ENCODE measurements at places on chromosomes 16 and 17.

DNA sequence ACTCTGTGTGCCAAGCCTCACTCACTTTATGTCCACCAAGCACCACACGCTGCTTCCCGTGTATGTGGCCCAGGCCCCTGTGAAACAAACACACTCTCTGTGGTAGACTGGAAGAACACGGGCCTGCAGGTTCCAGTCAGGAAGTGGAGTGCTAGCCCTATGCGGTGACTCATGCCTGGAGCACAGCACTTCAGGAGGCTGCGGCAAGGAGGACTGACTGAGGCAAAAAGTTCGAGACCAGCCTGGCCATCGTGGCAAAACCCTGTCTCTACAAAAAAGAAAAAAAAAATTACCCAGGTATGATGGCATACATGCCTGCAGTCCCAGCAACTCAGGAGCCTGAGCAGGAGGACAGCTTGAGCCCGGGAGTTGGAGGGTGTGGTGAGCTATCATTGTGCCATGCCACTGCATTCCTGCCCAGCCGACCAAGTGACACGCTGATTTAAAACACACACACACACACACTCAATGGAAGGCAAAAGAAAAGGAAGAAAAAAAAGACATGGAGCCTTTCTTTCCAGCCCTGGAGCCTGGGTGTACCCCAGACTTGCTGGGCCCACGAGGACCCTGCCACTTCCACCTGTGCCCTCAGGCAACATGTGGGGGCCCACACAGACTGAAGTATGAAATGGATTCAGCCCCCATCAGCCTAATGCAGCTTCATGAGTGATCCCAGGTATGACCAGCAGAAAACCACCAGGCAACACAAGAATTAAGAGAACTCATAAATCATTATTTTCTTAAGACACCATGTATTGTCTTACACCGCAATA is 126.6 kb downstream of the ANKRD11 start:
- no peak for DNase-seq

DNA sequence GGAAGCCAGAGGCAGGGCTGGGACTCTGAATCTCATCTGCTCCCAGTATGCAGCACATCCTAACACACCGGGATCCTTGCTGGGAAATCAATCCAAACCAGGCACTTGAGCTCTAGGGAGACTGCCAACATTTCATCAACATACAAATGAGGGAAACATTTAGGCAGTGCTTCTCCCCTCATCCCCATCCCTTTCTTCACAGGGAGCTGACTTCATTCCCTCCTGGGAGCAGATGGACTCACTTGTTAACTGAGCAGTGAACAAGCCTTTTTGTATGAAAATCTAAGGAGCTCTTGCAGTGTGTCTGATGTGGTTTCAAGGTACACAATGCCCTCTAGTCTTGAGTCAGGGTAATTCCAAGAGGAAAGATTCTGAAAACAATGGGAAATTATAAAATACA is 96.3 kb downstream of the TMEM114 start:
- DNase-seq = no peak

DNA sequence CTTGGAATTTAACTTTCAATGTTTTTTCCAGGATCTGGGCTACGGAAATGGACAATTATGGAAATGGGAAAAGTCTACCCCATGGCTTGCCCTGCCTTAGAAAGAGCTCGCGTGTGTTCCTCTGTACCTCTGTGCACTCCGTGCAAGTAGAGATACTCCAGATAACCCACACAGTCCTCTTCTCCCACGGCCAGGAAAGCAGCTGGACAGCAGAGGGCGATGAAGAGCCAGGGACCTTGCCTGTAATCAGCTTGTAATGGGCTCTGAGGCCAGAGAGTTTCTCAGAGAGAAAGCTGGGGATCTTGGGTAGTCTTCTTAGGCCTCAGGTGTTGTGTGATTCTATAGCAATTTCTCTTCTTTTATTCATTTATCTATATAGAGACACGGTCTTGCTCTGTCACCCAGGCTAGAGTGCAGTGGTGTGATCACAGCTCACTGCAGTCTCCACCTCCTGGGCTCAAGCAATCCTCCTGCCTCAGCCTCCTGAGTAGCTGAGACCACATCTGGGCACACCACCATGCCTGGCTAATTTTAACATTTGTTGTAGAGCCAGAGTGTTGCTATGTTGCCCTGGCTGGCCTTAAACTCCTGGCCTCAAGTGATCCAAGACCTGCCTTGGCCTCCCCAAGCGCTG is 2.4 kb upstream of the SOCS7 start:
- peak; percentile 55 for DNase-seq

DNA sequence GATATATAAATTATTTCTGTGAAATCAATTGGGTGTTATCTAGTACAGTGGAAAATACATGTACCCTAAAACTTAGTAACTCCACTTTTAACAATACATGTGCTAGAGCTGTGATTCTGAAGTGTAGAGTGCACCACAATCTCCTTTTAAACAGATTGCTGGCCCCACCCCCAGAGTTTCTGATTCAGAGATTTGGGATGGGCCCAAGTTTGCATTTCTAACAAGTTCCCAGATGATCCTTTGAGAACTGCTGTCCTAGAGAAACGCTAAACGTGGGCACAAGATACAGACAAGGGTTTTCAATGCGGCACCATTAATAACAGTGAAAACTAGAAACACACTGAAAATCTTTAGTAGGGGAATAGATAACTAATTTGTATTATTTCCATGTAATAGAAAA is 49.2 kb downstream of the NXPH3 start:
- no peak for DNase-seq

DNA sequence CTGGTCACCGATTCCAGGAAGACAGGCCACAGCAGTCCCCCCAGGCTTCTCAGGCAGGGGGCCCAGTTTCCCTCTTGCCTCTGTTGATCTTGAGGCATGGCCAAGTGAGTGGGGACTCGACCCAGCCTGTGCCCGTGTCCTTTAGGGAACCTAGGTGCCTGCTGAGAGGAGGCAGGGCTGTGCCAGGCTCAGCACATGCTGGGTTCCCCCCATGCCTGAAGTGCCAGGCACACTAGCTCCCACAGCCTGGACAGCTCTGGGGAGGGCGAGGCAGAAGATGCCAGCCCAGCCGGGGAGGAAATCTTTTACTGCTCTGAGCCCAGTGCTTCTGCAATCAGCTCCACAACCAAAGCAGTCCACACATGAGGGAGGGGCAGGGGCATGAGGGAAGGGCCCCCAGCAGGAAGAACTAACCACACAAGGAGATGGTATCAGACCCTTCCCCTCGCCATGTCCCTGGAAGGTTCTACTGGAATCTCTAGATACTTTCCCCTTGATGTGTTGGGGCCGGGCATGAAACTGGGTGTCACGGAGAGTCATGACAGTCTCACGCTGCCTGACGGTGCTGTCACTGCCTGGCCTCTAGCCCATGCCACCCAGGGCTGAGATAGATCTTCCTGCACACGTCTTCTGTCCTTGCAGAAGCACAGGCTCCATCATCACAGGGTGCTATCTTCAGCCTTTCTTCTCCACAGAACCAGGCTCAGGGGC is 25.5 kb downstream of the MYO18A start:
- no peak for DNase-seq

DNA sequence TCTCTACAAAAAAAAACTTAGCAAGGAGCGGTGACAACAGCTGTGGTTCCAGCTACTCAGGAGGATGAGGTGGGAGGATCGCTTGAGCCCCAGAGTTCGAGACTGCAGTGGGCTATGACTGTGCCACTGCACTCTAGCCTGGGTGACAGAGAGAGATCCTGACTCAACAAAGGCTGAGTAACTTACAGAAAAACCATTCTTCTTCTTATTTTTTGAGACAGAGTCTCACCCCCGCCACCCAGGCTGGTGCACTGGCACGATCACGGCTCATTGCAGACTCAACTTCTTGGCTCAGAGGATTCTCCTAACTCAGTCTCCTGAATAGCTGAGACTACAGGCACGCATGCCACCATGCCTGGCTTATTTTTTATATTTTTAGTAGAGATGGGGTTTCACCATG is 56.0 kb downstream of the CYB5D2 start:
- DNase-seq = no peak

DNA sequence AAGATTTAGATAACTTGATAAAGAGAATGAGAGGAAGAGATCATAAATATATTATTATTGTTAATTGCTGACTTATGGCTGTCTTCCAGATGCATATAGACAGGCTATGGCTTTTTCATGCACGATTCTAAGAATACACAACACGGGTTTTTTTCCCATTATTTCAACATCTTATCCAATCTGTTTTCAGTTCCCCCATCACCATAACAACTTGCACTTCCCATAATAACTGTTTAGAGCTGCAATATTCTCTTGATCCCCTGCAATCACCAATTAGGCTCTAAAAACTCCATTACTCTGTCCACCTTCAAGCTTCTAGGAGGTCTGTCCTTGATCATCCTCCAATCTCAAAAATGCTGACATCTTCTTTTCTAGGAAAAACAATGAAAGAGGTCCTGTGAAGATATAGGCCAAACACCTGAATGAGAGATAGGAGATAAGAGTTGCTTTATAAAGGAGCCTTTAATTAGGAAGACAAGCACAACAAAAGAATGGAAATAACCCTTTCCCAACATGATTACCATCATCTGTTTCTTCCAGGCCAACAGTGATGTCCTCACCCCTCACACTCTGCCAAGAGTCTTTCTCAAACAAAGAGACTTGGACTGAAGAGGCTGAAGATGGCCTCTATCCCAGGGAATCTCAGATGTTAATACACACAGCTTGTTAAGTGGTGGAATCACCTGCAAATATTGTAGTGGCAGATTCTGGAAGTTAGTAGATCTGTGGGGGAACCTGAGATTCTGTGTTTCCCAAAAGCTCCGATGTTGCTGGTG is 32.2 kb upstream of the CCL2 start:
- DNase-seq = no peak

- no peak for DNase-seq
Observed at GRCh38 chr16:9955677-9956076, 226.6 kb downstream of the GRIN2A start.

DNA sequence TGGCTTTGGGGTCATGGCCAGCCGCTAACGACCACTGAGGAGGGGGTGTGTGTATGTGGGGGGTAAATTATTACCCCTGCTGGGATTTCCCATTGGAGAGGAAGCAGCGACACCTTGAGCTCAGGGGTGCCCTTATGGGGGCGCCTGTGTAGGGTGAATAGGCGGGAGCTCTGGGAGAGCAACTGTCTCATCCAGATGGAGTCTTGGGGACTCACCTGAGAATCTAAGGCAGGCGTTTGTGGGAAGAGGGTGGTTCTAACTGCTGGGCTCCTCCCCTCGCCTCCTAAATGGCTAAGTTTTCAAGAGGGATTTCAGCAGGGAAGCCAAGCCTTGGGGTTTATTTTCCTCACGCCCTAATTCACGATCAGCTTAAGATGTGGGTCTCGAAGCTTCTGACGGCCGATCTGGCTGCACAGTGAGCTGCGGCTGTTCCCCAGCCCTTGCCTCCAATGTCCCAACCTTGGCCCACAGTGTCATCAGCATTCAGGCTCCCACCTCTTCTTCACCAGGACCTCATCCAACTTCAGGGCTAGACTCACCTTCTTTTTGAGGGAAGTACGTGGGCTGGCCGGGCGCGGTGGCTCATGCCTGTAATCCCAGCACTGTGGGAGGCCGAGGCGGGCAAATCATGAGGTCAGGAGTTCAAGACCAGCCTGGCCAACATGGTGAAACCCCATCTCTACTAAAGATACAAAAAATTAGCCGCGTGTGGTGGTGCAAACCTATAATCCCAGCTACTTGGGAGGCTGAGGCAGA is 136.9 kb upstream of the EEF2KMT start:
- DNase-seq = no peak

- DNase-seq = no peak
Observed at GRCh38 chr16:10931134-10931533, 11.1 kb downstream of the DEXI start.

DNA sequence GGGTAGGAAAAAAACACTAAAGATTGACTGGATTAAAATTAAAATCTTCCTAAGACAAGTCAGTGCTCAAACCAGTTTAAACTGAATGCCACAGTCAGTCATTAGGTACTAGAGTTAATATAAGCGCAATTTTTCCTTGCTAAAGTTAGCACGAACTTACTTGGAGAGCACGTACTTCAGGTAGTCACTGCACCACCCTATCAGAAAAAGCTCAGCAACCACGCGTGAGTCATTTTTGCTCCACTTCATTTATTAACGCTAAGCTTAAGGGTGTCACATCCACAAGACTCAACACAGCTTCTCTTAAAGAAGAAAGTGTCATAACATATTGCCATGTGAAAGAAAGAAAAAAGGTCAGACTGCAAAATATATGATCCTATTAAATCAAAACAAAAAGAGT is 53.1 kb downstream of the TEX2 start:
- DNase-seq = no peak

DNA sequence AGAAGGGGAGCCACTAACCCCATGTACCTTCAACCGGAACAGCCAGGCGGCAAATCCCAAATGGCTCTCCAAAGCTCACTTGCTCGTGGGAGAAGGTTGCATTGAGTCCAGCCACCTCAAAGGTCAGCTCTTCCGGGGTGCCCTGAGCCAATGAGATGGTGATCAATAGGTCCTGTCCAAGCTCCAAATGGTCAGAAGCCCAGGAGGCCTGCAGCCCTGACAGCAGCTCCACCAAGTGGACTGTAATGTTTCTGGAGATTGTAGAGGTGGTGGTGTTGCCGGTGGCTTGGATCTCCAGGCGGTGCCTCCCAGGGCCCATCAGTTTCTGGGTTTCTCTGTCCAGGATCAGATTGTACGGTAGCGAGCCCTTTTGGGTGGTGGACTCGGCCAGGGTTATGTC is 39.9 kb upstream of the BCO1 start:
- DNase-seq = no peak

GRCh38 chr17:3886776-3887175 is 6.1 kb downstream of the CAMKK1 start:
- no peak for DNase-seq

GRCh38 chr17:78588258-78589030 is 11.2 kb upstream of the DNAH17 start:
- DNase-seq = no peak

DNA sequence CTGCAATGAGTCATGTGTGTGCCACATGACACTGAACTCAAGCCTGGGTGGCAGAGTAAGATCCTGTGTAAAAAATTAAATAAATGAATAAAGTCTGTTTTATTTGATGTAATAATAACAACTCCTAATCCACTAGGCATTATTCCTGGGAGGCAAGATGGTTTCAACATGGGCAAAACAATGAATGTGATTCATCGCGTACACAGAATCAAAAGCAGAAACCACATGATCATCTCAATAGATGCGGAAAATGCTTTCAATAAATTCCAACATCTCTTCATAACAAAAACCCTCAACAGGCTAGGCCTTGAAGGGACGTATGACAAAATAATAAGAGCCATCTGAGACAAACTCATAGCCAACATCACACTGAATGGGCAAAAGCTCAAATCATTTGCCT is 195.4 kb downstream of the CDH11 start:
- DNase-seq = no peak

DNA sequence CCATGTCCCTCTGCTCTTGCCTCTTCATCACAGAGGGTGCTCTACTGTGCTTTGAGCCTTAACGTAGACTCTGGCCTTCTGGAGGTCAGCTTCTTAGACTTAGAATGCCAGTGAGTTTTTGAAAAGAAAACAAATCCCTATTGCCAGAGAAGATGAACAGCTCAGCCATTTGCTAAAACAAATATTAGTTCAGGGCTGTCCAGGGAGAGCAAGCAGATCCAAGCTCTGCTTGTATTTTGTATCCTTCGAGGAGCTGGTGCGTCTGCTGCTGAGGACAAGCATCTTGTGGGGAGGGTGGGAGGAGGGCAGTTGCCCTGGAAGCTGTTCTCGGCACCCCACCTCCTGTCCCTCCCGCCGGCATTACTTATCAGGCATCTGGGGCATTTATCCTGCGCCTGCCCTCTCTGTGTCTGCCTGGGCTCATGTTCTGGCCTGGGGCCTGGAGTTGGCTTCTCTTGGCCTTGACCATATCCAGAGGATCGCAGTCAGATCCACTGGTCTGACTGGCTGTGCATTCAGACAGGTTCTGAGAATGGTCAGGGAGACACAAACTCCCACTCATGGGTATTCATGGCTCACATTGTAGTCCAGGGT is 173.1 kb upstream of the NLRP1 start:
- DNase-seq = no peak

Data from stimulated activated CD8-positive, alpha-beta memory T cell treated with anti-CD3 and anti-CD28 coated beads, Interleukin-7, amount 100 ng/mL, for 1 hour (primary cell).